H7 (cell line): ENCODE measurements at places on chromosomes 11 and 22. TPM values are rescaled to one million over a fixed set of nuclear protein-coding genes. Genes with fewer than 3 reads are reported as not detected.

- DNase-seq: no peak
These were observed 52.4 kb upstream of the RBFOX2 start for GRCh38 chr22:36081023-36081431.

DNA sequence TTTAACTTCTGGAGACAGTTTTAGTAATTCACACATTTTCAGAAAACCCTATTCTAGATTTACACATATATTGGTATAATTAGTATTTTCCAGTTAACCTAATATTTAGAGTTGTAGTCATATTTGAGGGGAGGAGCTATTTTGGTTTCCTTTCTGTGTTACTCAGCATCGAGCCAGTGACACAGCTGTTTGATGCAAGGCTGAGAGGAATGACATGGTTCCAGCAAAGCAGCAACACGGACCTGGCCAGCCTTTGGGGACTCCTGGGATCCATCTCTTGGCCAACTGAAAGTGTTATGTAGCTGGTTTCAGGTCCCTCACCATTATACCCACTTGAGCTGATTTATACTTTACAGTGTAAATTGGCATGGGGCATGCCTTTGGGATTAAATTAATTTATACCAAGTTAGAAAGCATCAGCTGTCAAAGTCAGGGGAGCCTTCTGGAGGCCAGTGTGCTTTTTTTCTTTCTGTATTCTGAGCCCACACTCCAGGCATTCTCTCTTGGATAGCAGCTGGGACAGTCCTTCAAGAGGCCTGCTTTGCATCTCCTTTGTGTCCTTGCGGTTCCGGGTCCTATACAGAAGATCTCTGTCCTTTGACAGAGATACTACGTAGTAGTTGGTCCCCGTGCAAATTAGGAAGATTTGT lies 91.3 kb upstream of the SLC25A18 start:
- no peak for DNase-seq

GRCh38 chr22:38549101-38549894 lies 20.7 kb downstream of the DMC1 start:
- no peak for DNase-seq

DNA sequence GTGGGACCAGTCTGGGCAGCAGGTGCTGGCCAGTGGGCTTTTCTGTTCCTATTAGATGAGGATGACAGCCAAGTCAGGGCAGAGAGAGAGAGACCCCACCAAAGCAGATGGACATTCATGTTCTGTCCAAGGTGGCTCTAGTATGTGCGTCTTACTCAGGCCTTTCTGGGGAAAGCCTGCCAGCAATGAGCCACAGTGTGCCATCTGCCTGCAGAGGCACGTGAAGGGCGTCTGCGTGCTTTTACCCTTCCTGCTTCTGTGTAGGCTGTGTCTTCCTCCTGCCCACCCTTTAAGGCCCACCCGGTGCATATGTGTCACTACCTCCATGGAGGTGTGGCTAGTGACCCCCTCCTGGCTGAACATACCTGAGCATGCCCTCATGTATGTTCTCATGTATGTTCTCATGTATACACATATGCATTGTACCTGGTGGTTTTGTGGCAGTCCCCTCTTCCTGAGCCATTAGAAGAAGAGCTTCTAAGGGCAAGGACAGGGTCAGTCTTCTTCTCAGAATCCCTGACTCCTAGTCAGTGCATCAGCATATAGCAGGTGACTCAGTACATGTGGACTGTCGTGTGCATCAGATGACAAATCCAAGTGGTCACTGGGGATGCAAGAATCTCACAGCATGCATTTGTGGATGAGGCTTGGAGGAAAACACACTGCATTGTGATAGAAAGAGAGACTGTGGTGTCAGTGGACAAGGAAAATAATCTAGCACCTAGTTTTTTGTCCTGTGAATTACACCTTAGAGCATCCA lies 90.4 kb upstream of the YWHAH start:
- no peak for DNase-seq

SCT gene
- total RNA-seq: not detected in 2 replicates

DNA sequence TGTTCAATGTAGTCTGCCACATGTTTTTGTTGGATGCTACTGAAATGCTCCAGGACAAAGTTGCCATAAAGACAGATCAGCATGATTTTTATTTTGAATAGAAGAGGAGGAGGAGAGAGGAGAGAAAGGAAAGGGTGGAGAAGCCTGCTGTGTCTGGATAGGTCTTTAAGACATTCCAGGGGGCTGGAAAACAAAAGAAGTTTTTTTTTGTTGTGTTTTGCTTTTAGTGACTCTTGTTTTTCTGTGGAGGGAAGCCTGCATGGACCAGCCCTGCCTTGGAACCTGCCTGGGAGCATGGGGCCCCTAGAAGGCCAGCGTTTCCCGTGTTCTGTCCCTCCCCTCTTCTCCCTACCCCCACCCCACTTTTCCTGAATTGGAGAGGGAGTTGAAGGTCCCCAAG lies 2.3 kb downstream of the TSPAN18 start:
- peak; percentile 73 for DNase-seq

SMC1B gene
- 0.07 TPM in 1 of 2 replicates, not detected in the other for total RNA-seq

HPX gene
- 3.2 TPM in 1 of 2 replicates, not detected in the other for total RNA-seq

GRCh38 chr22:40039482-40040115 lies 44.8 kb downstream of the FAM83F start:
- DNase-seq: no peak

DNA sequence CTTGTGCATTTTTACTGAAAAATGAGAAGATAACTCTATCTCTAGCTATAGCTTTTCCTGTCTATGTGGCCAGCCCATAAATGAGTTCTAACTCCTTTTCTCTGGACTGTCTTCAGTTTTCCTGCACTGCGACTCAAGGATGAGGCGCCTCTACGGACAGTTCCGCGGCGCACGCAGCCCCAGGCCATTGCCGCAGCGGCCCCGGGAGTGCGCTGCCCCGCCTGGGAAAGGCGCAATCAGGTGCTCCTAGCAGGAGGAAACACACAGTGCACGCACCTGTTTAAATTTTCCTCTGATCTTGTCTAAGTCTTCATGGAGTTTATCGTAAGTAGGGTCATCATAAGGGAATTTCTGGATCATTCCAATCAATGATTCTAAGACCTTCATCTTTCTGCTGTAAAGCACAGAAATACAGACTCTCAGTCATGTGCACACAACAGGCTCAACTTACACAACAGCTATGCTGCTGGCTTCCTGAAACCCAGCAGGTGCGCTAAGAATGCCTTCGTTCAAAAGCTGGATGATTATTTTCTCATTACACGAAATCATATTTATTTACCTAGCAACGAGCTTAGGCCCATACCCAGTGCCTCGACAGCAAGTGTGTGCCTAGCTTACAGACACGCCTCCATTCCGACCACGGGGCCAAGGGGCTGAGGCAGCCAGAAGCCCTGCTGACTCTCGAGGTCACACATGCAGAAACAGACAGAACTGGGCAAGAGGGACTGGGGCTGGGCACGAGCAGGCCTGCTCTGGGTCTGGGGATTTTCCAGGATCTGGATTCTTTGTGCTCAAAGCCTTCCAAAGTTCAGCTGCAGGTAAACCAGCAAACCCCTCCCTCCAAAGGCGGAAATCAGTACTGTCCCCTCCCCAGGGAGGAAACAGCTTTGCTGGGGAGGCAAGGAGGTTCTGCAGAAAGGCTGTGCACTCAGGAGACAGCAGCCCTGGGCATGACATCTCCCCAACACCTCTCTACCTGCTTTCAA lies 7.2 kb downstream of the LTO1 start:
- DNase-seq: peak; percentile 32

OR52H1 gene
- 0.30 TPM in 1 of 2 replicates, not detected in the other for total RNA-seq

GRCh38 chr11:534396-535209 lies 773 bp downstream of the HRAS start:
- DNase-seq: peak; percentile 87

- DNase-seq: peak; percentile 6
These were observed 45.5 kb downstream of the ADM start for GRCh38 chr11:10350334-10350733.

GRCh38 chr11:88596786-88597185 lies 259.2 kb upstream of the CTSC start:
- no peak for DNase-seq

DNA sequence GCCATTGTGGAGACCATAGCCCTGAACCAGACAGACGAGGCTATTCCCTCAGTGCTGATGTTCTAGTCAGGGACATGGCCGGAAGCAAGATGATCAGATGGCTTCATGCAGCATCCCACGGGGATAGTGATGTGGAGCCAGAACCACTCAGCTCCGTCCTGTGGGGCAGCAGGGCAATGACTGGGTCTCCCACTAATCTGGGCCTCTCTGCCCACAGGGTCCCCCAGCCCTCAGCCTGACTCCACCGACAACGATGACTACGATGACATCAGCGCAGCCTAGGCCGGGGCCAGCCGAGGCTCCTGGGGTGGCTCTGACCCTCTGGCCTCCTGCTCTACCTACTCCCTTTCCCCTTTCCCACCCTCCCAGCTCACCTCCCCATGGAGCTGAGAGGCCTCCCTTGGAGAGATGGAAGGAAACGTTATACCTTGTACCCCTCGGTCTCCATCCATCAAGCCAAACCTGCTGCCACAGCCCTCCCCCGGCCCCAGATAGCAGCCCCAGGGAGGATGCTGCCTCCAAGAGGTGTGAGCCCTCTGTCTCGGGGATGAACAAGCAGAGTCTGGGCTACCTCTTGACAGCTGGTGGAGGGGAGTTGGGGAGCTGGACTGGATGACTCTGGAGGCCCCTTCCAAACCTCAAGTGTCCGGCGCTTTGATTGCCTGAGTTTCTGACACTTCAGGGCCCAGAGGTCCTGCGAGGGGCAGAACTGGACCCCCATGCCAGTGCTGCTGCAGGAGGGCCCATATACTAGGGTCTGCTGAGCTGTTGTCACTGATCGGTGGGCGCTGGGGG lies 47.8 kb downstream of the CD6 start:
- no peak for DNase-seq

FOLH1 gene
- not detected in 2 replicates for total RNA-seq

GSTT2B gene
- 13.1 and 18.9 TPM in 2 replicates for total RNA-seq

DNA sequence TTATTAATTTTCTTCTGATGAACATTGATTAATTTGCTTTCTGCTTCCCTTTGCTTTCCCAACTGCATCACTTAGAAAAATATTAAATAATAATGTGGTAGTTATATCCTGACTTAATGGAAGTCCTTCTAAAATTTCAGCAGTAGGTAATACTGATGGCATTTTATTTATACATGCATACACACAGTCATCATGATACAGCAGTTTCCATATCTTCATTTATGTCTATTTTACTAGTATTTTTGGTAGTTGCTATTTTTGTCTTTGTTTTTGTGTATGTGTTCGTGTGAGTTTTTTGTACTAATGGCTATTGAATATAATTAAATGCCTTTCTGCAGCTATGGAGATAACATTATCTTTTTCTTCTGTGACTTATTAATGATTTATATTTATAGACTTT lies 484.7 kb upstream of the CNTN5 start:
- no peak for DNase-seq

DNA sequence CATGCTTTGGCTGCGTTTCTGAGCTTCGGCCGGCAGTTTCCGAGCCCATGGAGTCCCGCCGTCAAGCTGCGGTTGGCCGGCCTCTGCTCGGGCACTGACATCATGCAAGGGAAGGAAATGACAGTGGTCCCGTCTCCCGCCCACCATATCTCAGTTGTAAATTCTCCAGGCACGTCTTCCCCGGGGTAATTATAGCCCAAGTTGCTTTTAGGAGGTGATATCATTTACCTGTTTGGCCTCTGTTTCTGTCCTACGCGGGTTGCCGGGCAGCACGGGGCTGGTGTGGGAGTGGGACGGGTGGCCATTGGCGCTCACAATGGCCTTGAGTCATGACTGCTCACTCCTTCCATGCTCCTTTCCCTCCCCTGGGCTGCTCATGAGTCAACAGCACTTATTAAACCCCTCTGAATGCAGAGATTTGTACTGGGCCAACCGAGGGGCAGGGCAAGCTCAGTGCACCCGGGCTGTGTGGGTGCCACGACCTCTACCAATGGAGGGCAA lies 4.2 kb upstream of the ANO1 start:
- peak; percentile 77 for DNase-seq

DNA sequence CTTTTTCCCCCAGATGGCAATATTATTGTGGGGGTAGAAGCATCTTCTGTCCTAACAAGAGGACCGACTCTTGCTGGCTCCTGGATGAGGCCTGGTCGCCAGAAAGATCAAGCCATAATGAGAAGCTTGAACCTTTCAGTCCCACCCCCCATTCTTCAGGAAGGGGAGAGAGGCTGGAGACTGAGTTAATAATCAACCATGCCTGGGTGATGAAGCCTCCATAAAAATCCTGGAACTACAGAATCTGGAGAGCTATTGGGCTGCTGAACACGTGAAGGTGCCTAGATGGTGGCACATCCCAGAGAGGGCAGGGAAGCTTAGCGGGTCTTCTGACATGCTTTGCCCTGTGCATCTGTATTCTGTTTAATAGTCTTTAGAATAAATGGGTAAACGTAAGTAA lies 16.3 kb downstream of the AP5B1 start:
- no peak for DNase-seq

ST14 gene
- 4.5 and 4.7 TPM in 2 replicates for total RNA-seq

DNA sequence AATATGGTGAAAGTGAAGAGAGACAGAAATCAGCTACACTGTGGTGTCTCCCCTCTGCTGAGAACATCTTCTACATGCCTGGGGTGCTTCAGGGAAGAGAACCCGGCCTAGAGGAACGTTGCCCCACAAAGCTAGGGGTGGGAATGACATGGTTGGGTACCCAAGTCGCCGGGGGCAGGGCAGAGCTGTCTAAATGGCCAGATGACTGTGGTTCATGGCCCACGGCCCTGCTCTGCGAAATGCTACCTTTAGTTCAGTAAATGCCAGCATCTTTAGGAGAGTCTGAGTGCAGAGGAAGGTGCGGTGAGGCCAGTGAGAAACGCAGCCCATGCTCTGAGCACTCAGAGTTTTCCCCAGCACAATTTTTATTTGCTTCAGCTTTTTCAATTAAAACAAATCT lies 12.8 kb downstream of the BRD1 start:
- DNase-seq: peak; percentile 46

- DNase-seq: no peak
These were observed 37.2 kb downstream of the LIMK2 start for GRCh38 chr22:31248965-31249958.

GRCh38 chr11:60872961-60873524 lies 5.7 kb downstream of the ZP1 start:
- peak; percentile 71 for DNase-seq

- no peak for DNase-seq
These were observed 92.0 kb downstream of the PPP6R3 start for GRCh38 chr11:68552542-68552941.

LDHAL6A gene
- not detected in 2 replicates for total RNA-seq

OR4P4 gene
- total RNA-seq: not detected in 2 replicates

TST gene
- total RNA-seq: 39.9 and 45.7 TPM in 2 replicates

BAIAP2L2 gene
- 1.0 and 2.7 TPM in 2 replicates for total RNA-seq

GRCh38 chr22:20022978-20023613 lies 2.2 kb downstream of the TANGO2 start:
- DNase-seq: no peak

DNA sequence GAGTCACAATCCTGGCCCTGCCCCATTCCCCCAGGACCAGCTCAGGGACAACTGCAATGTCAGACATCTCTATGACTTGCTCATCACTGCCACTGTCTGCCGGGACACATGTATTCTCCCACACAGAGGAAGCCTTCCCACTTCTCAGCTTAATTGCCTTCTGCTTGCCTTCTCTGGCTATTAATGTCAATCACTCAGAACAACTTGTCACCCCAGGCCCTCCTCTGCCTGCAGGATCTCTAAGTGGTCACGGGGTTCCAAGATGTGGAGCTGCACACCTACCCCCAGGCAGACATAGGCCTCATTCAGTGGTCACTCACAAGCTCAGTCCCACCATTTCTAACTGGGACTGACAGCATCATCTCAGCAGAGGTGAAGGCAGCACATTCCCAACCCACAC lies 15.1 kb downstream of the PLEKHA7 start:
- DNase-seq: no peak
